ENCODE measurements at places on chromosomes 12 and 14. TPM values are rescaled to one million over a fixed set of nuclear protein-coding genes. Genes with fewer than 3 reads are reported as not detected.

PRKD1 gene
- 4.4 TPM for total RNA-seq

AREL1 gene
- 25.8 TPM for total RNA-seq

- DNase-seq = no peak
Measured at GRCh38 chr12:66898700-66899469, 220.0 kb upstream of the GRIP1 start.

DNA sequence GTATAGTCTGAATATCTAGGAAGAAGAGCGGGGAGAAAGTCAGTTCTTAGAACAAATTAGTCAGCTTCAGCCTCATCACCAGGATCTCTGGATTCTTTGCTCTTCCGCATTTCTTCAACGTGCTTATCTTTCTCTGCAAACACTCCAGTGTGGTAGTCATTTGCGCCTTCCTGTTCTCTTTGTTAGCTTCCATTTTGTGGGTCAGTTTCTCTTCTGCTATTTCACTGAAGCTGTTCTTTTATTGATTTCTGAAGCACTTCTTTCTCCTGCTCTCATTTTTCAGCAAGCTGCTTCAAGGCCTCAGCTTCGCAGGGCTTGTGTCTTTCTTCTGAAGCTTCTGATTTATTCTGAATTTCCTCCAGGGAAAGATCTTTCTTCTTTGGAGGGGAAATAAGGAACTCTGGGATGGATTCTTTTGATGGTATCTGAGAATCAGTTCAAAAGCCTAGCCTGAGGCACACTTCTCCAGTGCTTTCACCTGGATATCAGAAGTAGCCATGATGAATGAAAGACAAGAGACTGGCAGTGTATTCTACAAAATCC lies 13.5 kb downstream of the AMN1 start:
- DNase-seq = no peak

DNA sequence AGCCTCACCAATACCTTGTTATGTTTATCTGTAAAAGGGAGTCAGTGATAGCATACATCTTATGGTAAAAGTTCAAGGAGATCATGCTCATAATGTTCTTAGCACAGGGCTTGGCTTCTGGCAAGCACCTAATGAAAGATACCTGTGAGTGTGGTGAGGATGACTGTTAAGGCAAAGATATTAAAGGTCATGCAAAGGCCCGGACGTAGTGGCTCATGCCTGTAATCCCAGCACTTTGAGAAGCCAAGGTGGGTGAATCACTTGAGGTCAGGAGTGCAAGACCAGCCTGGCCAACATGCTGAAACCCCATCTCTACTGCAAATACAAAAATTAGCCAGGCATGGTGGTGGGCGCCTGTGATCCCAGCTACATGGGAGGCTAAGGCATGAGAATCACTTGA lies 425.9 kb upstream of the TBX3 start:
- no peak for DNase-seq

DNA sequence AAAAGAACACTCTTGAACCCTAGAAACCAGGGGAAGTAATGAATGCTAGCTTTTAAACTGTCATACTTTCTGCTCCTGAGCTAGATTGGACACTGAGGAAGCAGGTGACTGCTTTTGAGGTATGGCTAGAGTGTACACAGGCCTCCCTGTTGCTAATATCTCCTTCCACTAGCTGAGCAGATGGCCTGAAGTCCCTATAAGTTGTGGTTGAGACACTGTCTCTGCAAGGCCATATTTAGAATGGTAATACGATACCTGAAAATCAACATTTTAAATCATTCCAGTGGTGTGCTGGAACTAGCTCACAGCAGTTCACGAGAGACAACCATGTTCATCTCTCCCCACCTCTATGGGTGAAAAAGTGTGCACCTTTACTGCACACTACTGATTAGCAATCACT lies 46.4 kb upstream of the BMP4 start:
- no peak for DNase-seq

DNA sequence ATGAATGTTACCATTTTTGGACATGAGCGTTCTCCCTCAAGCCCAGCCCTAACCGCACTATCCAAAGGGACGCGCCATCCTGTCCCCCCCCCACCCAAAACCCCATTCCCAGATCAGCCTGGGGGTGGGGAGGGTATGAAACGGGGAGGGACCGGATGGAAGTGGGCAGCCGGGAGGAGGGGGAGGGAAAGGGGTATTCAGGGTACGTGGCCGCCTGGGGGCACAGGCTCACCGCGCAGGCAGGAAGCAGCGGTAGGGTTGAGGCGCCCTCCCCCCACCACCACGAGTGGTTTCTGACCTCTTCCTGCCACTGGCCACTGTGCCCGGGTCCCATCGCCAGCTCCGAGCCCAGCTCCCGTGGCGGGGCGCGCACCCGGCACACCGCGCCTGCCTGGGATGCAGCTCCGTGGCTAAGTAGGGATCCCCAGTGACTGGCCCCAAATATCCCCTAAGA lies 1.4 kb downstream of the ACTN1 start:
- DNase-seq = peak; percentile 94

DNA sequence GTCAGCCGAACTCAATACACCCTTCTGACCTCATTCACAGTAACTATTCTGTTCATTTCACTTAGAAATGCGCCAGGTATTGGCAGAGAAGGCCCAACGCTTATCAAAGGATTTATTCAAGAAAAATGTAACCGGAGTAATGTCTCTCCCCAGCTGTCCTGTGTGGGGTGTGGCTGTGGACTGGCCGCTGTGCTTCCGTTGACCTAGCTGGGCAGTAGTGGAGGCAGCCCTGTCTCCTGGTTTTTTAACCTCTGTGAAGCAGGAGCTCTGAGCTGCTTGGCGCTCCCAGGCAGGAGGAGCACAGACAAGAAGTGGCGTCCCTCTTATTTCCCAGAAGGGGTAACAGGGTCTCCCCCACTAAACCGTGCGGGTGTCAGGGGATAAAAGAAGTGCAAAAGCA lies 85.2 kb downstream of the ESR2 start:
- no peak for DNase-seq
